Forelimb muscle (tissue), 1 donor: ENCODE measurements at places on chromosomes 3 and 15. TPM values are rescaled to one million over a fixed set of nuclear protein-coding genes. Genes with fewer than 3 reads are reported as not detected.

The CCNB2 gene
- 14.1 TPM for polyA plus RNA-seq

DNA sequence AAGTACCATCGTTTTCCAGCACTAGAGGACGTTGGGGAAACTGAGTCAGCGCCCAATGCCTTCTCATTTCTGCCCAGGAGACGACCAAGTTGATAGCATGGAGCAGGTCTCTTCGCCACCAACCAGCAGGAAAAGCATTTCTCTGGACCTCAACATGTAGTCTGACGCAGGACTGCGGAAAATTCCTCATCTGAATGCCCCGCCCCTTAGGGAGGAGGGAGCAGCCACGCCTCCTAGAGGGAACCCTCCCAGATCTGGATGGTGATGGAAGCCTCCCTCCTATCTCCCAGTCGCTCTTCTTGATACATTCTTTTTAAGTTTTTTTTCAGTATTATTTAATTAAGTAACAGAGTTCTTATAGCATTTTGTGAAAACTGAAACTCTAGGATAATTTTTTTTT, 17.4 kb upstream of the MINDY4B start:
- no peak for DNase-seq

- no peak for DNase-seq
Observed at GRCh38 chr15:64842986-64843561, 1.4 kb downstream of the PLEKHO2 start.

- no peak for DNase-seq
Observed at GRCh38 chr3:169295126-169295525, 368.4 kb downstream of the MECOM start.
